ENCODE measurements at places on chromosomes 2 and 18.
A peak's percentile ranks its signal among the peaks of the same experiment; 100 is the strongest.

DNA sequence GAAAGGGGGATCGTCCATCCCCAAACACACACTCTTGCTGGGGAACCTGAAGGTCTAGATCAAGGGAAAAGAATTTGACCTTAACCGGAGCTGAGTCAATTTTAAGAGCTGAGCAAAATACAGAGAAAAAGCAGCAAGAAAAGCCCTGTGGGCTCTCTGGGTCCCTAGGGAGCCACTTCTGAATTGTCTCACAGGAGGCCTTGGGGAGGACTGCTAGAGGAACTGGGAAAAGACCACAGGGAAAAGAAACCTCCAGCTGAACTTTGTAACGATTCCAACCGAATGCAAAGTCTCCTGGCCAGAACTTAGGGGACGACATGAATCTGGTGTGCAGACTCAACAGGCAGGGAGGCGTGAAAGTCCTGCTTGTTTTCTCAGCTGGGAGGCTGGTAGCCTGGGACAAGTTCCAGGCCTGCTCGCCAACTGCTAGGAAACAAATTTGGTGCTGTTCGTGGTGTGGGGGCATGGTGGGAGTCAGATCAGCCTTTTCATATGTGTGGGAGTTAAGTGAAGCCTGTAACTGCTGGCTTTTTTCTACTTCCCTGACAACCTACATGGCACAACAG lies 644.6 kb upstream of the CNTNAP5 start:
- DNase-seq: no peak

- no peak for DNase-seq
Measured at GRCh38 chr2:100647709-100648108, 84.9 kb downstream of the PDCL3 start.

- DNase-seq: no peak
Measured at GRCh38 chr2:164510895-164511294, 110.4 kb downstream of the GRB14 start.

- DNase-seq: no peak
Measured at GRCh38 chr18:74387383-74387782, 69.7 kb downstream of the DIPK1C start.

- no peak for DNase-seq
Measured at GRCh38 chr2:219512524-219513216, 1.6 kb upstream of the ASIC4 start.

- DNase-seq: no peak
Measured at GRCh38 chr2:158598862-158599517, 142.2 kb downstream of the PKP4 start.

DNA sequence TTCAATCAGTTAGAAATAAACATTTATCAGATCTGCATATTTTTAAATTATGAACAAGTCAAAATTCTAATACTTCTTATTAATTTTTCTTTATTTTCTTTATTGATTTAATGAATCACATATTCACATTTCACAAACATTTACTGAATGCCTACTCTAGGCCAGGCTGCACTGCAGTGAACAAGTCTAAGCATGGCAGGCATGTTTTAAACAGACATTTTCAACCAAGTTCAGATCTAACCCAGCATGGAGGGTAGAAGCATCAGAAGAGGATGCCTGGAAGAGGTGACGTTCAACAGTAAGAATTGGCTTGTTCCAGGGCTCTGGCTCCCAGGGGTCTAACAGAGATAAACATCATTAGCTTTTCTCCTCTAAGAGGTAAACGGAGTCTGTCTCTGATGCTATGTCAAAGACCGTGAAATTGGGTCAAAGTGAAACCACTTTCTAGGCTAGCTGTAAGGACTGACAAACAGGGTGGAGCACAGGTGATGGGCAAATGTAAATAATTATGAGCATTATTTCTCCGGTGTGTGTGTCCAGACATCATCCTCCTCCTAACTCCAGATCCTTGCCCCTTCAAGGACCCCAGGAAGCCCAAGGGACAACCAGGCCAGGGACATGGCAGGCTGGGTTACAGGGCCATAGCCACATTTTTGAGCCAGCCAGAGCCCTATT lies 50.6 kb downstream of the UNC50 start:
- DNase-seq: peak; percentile 41

DNA sequence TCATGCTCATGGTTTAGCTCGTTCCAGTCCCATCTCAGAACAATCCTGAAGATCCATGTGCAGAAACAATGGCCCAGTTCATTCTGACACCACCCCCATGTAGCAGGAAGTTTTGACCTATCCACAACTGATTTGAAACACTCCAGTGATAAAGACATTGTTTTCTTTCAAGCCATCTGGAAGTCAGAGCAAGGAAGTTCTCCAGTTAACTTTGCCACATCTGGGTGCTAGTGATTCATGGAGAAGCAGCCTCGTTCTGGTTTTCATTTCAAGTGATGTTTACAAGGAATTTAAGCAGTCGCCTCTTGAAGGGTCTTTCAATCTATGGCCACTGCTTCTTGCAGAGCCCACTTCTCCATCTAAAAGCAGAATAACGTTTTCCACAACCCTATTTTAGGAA lies 36.6 kb upstream of the TWIST2 start:
- DNase-seq: no peak

DNA sequence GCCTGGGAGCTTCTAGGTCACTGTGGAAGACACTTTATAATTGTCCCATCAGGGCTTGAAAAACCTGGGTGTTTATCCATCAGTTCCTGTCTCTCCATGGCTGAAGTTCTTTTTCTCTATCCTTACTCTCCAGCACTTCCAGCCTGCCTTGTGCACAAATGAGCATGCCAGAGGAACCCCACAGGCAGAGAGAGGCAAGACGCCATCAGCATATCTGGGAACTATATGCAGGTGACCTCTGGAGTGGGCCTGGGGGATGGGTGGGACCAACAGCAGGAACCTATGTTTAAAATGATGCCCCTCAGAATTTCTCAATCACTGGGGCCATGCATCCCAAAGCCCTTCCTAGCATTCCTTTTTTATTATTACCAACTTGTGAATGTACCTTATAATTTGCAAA lies 156.2 kb upstream of the PARD3B start:
- no peak for DNase-seq

- no peak for DNase-seq
Measured at GRCh38 chr2:40028792-40029488, 249.9 kb upstream of the THUMPD2 start.

DNA sequence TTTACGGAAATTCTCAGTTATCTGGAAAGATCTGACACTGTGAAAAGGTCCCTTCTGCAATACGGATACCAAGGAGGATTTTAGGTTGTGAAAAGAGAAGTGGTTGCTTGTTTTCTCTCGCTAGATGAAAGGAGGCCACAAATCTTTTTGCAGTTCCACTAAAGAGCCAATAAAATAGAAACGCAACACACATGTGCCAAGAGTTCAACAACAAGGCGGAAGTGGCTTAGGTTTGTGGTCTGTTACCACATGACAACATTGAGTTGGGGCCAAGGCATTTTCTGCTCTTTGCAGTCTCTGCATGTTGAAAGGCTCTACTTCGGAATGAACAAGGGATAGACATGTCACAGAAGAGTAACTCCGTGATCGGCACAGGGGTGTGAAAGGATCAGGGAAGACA lies 115.7 kb upstream of the OSR1 start:
- peak; percentile 28 for DNase-seq

GRCh38 chr2:84283506-84283905 lies 175.6 kb downstream of the SUCLG1 start:
- no peak for DNase-seq

- no peak for DNase-seq
Measured at GRCh38 chr2:181120625-181121024, 140.2 kb downstream of the UBE2E3 start.

- no peak for DNase-seq
Measured at GRCh38 chr2:172335736-172336135, 91.7 kb upstream of the ITGA6 start.

- DNase-seq: no peak
Measured at GRCh38 chr2:231159306-231159705, 34.5 kb upstream of the HTR2B start.

DNA sequence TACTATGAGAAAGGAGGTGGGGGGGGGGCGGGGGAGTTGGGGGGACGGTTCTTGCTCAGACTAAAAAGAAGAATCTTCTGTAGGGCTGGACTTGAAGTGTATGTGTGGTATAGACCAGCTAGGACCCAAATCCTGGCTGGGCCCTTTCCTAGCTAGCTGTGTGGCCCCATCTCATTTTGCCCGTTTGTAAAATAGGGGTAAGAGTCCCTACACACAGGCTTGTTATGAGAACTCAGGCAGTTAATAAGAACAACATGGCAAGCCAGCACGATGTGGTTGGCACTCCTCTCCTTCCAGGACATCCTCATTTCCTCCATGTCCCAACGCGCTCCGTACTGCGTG lies 1.1 kb downstream of the EVA1A start:
- no peak for DNase-seq

All from CD4-positive, alpha-beta T cell treated with Interleukin-2 at 100 ng/mL for 4 hours (primary cell).